ENCODE measurements at places on chromosomes 6 and 20. TPM values are rescaled to one million over a fixed set of nuclear protein-coding genes. Genes with fewer than 3 reads are reported as not detected.

DNA sequence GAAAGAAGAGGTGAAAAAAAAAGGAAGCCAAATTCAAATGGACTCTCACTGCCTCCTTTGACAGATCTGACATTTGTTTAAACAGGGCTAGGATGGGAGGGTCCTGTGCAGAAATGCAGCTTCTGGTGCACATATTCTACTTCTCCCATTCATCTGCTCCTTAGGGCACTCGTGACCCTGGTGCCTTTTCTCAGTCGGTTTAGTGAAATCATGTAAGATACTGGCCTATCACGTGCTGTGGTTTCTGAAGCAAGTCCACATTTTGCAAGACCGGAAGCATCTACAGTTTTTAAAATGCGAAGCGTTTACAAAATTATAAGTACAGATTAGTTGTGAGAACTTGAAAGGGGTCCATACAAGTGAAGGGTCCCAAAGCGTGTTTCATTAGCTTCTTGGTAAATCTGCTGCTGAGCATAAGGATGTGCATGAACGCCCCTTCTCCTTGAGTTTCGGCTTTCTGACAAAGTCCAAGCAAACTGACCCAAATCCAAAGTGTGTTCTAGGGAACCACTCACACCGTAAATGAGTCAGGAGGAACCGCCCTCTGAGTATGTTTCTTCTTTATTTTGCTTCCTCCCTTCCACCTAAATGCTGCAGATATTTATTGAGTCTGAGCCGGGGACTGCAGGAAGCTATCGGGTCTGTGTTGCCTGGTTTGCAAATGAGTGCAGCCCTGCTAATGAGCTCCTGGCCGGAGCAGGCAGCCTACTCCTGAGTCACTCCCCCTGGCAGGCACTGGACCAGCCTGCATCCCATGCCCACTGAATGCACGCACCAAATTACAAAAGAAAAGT lies 323.8 kb upstream of the JARID2 start:
- no peaks in the 10 kb centered on the region for H3K36me3 ChIP-seq
- H3K27me3 ChIP-seq: no peaks in the 10 kb centered on the region
- DNase-seq: no peak

The RPL7L1 gene
- 68.9 TPM for total RNA-seq

DNA sequence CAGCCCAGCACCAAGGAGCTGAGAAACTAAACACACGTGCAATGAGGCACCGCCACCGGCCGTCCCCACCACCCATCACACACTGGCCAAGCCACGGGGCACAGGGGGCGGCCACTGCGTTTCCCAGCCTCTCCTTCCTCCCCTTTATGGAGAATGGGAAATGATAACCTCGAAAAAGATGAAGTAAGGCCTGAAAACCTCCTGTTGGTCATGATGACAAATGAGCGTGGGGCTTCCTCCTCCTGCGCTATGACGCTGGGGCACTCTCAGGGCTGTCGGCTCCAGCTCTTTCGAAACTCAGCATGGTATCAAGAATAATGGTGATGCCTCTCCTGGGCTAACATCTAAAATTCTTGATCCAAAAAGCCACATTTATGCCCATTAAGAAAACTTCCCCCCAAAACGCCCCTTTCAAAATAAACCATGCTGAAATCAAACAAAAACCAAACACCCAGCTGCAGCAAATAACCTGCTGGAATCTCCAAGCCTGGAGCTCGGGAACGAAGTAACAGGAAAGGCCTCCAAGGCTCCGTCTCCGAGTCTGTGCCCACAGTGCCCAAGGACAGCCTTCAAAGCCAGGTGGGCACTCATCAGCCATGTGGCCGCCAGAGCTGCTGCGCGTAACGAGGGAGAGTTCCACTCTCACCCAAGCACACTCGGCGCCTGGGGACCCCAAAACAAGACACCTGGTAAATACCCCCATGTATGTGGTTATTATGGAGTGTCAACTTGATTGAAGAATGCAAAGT lies 50.0 kb downstream of the TAF4 start:
- no peak for DNase-seq
- no peak overlapping the region for H3K4me3 ChIP-seq
- peaks cover 4% of the 10 kb centered on the region for H3K4me1 ChIP-seq

GRCh38 chr6:89298680-89299465 lies 16.2 kb downstream of the GABRR2 start:
- no peaks in the 10 kb centered on the region for H3K4me1 ChIP-seq
- H3K27ac ChIP-seq: no peak overlapping the region
- H3K36me3 ChIP-seq: no peaks in the 10 kb centered on the region
- no peaks in the 10 kb centered on the region for H3K27me3 ChIP-seq

The BLOC1S5 gene
- total RNA-seq: 13.0 TPM

GRCh38 chr6:35492974-35493284 lies 4.0 kb downstream of the TEAD3 start:
- no peak for DNase-seq
- no peaks in the 10 kb centered on the region for H3K36me3 ChIP-seq
- peak overlapping the region; percentile 43 for H3K27ac ChIP-seq

GRCh38 chr6:36834576-36835341 lies 4.5 kb downstream of the CPNE5 start:
- H3K27ac ChIP-seq: no peak overlapping the region
- peaks cover 28% of the 10 kb centered on the region for H3K4me1 ChIP-seq
- peaks cover 21% of the 10 kb centered on the region for H3K27me3 ChIP-seq

GRCh38 chr6:159777240-159777904 lies 12.0 kb downstream of the TCP1 start:
- H3K27ac ChIP-seq: no peak overlapping the region
- no peak for DNase-seq
- peaks cover 51% of the 10 kb centered on the region for H3K36me3 ChIP-seq

- no peak for DNase-seq
- H3K36me3 ChIP-seq: no peaks in the 10 kb centered on the region
- no peaks in the 10 kb centered on the region for H3K4me1 ChIP-seq
These were observed 329.3 kb downstream of the QKI start for GRCh38 chr6:163743796-163744195.

- no peaks in the 10 kb centered on the region for H3K27me3 ChIP-seq
- H3K4me3 ChIP-seq: no peak overlapping the region
- no peaks in the 10 kb centered on the region for H3K4me1 ChIP-seq
- H3K27ac ChIP-seq: no peak overlapping the region
- no peak for DNase-seq
These were observed 13.5 kb upstream of the TRAM2 start for GRCh38 chr6:52590152-52590891.

GRCh38 chr6:163710532-163711470 lies 296.3 kb downstream of the QKI start:
- H3K27ac ChIP-seq: no peak overlapping the region
- no peak for DNase-seq

DNA sequence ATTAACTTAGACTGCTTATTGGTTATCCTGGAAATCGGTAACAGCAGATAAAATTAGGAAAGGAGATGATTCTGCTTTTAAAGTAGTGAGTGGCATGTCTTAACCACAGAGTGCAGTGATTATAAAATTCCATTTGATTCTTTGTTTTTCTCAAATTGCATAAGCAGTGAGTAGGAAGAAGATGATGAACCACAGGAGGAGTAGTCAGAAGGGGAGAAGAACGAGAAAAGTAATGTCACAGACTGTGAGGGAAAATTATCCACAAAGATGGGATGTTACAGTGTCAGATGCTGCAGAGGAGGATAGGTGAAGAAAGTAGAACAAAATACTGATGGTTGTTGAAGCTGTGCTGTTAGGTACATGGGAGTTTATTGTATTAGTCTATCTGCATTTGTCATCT lies 63.0 kb downstream of the ITCH start:
- no peak overlapping the region for H3K4me3 ChIP-seq
- DNase-seq: no peak
- no peak overlapping the region for H3K27ac ChIP-seq
- no peaks in the 10 kb centered on the region for H3K4me1 ChIP-seq
- H3K36me3 ChIP-seq: peaks cover 99% of the 10 kb centered on the region

GRCh38 chr6:23533944-23534343 lies 592.1 kb upstream of the NRSN1 start:
- H3K36me3 ChIP-seq: no peaks in the 10 kb centered on the region
- DNase-seq: no peak
- H3K4me3 ChIP-seq: no peak overlapping the region
- H3K27ac ChIP-seq: no peak overlapping the region

GRCh38 chr6:157823001-157823527 lies at the start of gene SNX9:
Gene SNX9 (plus strand): TSS chr6:157823246. CDS start chr6:157823435, 189 bp downstream.
- peak; percentile 93 for DNase-seq
- H3K4me1 ChIP-seq: peaks cover 26% of the 10 kb centered on the region
- H3K27ac ChIP-seq: peak within 1 kb of the TSS; percentile 96
- no peaks in the 10 kb centered on the region for H3K27me3 ChIP-seq
- H3K36me3 ChIP-seq: no peaks in the 10 kb centered on the region

DNA sequence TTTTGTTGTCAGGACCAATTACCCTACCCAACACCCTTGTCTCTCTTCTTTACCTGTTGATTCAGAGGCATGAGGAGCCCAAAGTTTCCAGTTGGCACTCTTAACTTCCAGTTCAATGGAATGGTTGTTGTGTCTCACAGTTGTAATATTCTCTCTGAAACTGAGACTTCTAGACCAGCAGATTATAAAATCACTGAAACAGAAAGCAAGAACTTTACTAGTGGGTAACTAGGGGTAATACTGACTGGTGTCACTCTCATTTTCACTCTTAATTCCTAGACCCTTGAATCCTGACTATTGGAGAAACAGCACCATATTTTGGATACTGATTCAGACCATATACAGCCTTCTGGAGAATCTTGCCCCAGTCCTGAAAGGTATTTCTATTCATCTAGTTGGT lies 140.2 kb upstream of the MMS22L start:
- no peak for DNase-seq
- H3K27me3 ChIP-seq: no peaks in the 10 kb centered on the region
- no peak overlapping the region for H3K4me3 ChIP-seq
- H3K27ac ChIP-seq: no peak overlapping the region

The CRISP3 gene
- 1.0 TPM for total RNA-seq
